ENCODE measurements at places on chromosomes 12 and 14. TPM values are rescaled to one million over a fixed set of nuclear protein-coding genes. Genes with fewer than 3 reads are reported as not detected.

GRCh38 chr14:28673056-28673455, 93.5 kb upstream of the FOXG1 start:
- no peak for DNase-seq

GRCh38 chr12:5511644-5512600, 80.0 kb downstream of the NTF3 start:
- DNase-seq: no peak

DNA sequence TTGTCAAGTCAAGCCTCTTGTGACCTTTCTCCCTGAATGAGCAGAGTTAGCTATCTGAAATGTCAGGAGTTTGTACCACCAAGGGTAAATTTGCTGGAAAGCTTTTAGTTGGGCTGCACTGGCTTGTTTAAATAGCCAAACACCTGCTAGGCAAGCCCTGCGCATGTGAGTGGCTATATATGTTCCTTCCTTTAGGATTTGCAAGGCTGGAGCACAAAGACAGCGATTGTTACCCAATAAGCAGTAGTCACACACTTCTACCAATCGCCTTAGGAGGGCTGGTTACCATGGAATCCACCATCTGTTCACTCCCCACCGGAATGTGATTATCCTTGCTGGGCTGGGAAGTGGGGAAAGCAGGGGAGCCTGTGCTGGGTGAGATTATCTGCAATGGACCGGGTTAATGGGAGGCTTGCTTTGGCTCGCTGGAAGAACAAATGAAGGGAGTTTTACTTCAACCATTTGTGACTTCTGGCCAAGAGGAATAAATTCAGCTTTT, 102.5 kb downstream of the FGD4 start:
- DNase-seq: peak; percentile 68

Gene HOXC6
- total RNA-seq: 1.5 TPM

GRCh38 chr12:81615026-81615588, 144.0 kb downstream of the PPFIA2 start:
- no peak for DNase-seq

GRCh38 chr12:27334721-27335082, 2.1 kb downstream of the BMAL2 start:
- DNase-seq: no peak

- DNase-seq: no peak
Measured at GRCh38 chr14:57057803-57058202, 210.9 kb downstream of the EXOC5 start.

GRCh38 chr12:11870041-11870451, 200.7 kb upstream of the BCL2L14 start:
- no peak for DNase-seq

Gene CD163L1
- total RNA-seq: 7.3 TPM

All from urinary bladder (tissue), 4 donors.